ENCODE measurements at places on chromosomes 5 and 9. TPM values are rescaled to one million over a fixed set of nuclear protein-coding genes. Genes with fewer than 3 reads are reported as not detected.

DNA sequence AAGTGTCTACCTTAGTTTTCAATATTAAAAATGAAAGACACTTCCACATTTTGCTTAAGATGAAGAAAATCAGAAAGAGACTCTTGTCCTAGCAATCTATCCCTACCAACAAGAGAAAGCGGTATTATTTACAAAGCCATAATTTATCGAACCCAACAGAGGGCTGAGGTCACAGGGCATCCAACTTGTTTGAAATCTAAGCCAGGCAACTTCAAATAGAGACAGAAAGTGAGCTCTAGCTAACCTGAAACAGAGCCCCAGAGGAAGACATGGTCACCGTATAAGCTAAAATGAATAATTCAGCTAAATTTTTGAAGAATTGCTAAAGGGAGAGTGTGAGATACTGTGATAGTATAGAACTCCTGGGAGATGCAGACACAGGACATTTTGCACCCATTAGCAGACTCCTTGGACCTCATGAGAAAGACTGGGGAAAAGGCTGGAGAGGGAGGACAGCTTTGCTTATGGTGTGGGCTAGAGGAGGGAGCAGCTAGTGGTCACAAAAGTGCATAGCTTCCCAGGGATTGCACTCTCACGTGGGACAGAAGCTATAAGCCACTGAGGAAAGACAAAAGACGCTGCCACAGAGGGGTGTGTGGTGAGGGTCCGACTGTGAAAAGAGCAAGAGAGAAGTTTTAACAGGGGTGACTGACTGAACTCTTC lies 624.2 kb upstream of the GRIN3A start:
- no peak for DNase-seq

DNA sequence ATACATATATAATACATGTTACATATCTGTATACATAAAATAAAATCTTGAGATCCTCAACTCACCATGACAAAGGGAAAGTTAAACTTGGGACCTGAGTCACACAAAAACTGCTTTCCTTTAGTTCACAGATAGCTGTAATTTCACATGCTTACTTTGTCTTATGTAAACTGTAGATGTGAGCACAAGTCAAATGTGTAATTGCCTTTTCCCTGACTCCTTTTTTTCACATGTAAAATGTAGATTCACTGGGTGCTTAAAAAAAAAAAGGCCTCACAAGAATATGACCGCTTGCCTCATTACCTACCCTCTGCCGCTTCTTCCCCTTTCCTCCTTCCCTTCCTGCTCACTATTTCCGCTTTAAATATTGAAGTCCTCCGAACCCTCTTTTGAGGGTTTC lies 21.9 kb upstream of the FAM169A start:
- DNase-seq, result no peak

GRCh38 chr5:62886603-62887315 lies 308.1 kb downstream of the LRRC70 start:
- no peak for DNase-seq

DNA sequence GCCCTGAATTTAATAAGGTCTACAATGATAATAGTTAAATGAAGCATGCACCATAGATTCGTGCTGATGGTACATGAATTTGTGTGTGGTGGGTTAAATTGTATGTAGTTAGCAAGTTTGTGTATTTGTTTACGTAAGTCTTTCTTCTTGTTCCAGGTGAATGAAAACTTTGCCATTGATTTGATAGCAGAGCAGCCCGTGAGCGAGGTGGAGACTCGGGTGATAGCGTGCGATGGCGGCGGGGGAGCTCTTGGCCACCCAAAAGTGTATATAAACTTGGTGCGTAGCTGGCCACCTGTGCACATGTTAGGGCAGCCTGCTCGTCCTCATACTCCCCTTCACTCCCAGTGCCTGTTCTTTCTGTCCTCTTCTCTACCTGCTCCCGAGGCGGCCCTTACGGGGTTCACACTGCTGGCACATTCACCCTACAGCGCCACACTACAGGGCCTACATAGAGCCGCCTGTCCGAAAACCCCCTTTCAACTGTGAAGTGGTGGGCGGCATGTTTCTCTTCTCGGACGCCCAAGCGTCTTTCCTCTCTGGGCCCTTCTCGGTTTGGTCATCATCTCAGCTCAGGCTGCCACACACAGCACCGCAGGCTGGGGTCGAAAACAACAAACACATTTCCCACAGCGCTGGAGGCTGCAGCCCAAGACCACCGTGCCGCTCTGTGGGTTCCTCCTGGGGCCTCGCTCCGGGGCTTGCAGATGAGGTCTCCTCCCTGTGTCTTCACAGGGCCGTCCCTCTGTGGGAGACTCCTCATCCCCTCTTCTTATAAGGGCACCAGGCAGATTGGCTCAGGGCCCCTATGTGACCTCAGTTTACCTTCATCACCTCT lies 13.2 kb downstream of the NDUFS6 start:
- DNase-seq, result no peak

- no peak for DNase-seq
These were observed 8.0 kb downstream of the CCNG1 start for GRCh38 chr5:163445345-163445744.

DNA sequence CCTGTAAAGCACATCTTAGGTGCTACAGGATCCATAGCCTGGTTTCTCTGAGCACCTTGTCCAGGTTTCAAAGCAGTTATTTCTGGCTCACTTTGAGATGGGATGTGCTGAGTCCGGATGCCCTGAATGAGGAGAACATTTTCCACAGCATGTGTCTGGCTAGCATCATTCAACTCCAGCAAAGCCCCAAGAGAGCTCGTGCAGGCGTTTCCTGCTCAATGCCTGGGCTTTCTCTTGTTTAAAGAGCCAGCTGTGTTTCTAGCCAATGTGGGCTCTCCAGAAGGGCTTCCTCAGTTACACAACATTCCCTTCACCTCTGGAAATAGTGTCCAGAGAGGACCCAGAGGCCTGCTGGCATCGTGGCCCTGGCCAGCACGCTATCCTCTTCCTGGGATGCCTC lies 411.7 kb downstream of the DMAC1 start:
- no peak for DNase-seq

LCN2 gene
- not detected for total RNA-seq

SMIM3 gene
- total RNA-seq, result 3.0 TPM

BSPRY gene
- total RNA-seq, result 0.15 TPM

SHLD3 gene
- total RNA-seq, result 2.8 TPM

FAM221B gene
- not detected for total RNA-seq

MCC gene
- total RNA-seq, result 22.7 TPM

Measured in endothelial cell (in vitro differentiated cells).